A673 (cell line): ENCODE measurements at places on chromosomes 16 and 17.

- DNase-seq = no peak
Measured at GRCh38 chr16:31477220-31478216, 5.4 kb upstream of the SLC5A2 start.

DNA sequence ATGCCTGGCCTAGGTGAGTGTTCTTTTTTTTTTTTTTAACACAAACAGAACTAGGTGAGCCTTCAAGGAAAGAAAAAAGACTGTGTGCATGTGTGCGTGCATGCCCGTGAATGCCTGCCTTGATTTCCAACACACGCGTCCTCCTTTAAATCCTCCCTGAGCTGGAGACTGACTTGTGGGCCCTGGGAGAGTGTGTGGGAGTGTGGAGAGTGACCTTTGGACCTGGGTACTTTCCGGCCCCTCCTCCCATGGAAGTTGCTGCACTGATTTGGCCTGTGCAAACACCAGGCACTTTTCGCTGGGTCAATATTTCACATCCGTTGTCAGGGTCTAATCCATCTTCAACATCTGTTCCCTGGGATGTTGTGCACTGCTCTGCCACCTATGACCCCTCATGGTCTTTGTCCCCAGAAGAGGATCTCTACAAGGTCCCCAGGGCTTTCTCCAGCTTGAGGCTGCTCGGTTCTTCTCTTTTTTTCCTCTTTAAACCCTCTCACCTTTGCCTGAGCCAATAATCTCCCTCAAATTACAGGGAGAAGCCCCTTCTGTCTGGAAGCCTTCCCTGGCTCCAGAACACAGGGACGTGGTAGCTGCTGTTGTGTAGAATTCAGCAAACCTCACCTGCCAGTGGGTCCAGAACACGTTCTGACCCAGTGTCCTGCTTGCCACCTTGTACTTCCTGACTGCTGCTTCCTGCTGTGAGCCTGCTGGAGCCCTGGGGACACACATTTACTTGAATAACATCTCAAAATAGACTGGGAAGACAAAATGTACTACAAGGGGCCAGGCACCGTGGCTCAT, 20.8 kb upstream of the ATP5MC1 start:
- no peak for DNase-seq

GRCh38 chr17:48961516-48962233, 6.7 kb downstream of the GIP start:
- DNase-seq = no peak

- no peak for DNase-seq
Measured at GRCh38 chr16:30124985-30125379, 2.0 kb upstream of the MAPK3 start.
